ENCODE measurements at places on chromosomes 5 and 9.

DNA sequence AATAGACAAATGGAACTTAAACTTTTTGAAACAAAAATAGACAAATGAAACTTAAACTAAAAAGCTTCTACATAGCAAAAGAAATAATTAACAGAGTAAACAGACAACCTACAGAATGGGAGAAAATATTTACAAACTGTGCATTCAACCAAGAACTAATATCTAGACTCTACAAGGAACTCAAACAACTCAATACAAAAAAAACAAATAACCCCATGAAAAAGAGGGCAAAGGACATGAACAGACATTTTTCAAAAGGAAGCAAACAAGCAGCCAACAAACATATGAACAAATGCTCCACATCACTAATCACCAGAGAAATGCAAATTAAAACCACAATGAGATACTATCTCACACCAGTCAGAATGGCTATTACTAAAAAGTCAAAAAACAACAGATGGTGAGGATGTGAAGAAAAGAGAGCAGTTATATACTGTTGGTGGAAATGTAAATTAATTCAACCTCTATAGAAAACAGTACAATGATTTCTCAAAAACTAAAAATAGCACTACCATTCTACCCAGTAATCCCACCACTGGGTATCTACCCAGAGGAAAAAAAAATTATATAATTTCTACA lies 170.8 kb upstream of the RGMB start:
- no peak for DNase-seq

DNA sequence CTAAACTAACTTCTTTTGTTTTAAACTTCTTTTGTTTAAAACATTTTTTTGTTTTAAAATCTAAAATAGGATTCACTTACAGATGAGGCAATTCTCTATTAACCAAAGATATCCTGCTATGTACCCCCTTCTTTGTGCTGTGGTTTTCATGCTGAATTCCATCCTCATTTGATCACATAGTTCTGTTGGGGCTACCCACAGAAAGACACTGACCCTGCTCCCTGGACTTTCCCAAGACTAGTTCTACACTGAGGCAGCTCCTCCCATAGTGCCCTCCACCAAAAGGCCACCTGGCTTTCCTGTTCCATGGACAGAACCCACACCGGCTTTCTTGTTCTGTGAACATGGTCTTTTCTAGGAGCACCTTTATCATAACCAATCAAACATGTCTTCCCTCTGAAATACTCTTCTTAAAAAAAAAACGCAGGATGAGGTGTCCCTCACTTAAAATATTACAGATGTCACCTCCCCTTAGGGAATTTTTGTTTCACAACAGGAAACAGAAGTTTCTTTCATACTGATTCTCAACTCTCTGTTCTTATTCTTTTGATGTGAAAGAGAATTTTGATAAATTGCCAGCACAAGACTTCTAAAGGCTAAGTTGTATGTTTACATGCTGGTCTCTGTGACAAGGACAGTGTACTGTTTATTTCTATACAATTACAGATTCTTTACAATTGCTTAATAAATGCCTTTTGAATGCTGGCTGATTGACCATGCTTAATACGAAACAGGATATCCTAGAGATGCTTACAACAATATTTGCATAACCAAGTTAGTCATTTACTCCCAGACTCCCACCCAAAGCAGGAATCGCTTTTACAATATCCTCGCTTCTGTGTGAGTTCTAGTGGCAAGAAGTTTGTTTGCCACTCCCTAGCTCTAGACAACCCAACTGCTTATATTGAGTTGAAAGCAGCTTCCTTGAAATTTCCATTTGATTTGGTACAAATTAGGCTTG lies 300.4 kb downstream of the DTWD2 start:
- DNase-seq: no peak

DNA sequence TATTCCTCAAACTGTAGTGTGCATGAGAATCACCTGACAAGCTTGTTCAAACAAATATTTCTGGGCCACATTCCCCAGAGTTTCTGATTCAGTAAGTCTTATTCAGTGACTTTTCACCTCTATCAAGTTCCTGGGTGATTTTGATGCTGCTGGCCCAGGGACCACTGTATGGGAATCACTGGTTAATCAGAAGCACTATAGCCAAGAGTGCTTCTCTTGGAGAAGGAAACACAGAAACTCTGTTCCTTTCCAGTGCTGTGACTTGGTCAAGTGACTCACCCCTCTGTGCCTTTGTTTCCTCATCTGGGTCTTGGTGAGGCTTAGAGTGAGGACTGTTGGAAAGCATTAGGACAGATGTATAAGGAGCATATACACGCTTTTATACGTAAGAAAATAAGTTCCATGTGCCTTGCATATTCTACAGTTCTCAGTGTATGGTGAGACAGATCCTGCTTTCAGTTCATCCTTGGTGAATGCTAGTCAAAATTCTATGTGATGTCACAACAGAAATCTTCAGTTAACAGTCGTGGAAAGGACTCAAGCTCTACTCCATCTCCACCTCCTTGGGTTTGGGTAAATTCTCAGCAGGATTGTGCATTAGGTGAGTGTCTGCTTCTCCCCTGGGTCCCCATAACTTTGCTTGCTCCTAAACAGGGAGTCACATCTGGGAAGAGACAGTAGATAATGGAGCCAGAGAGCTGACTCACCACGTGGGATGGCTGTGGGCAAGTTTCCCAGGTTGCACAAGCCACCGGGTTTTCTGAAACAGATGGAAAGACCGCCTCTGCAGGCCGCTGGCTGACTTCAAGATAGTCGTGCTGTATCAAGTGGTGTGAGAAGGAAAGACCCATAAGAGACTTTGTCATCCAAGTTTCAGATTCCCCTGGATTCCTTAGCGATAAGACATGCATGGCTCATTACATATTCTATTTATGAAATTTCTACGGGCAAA lies 117.0 kb downstream of the NXNL2 start:
- no peak for DNase-seq

- peak; percentile 52 for DNase-seq
Observed at GRCh38 chr9:17578911-17579793, at the start of gene SH3GL2. Gene SH3GL2 (plus strand): TSS chr9:17579066.

DNA sequence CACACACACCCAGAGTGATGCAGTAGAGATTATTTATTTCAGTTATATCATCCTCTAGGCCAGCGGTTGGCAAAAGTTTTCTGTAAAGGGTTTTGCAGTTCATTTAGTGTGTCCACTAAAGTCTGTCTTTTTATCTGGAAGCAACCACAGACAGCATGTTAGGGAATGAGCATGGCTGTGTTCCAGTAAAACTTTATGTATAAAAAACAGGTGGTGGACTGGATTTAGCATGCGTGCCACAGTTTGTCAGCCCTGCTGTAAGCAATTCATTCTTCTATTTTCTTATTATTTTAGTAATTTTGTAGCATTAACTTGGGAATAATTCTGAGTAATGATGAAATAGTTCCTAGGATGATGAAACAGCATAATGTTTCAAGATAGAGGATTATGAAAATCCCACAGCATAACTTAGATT lies 51.7 kb downstream of the CCNH start:
- DNase-seq: no peak

DNA sequence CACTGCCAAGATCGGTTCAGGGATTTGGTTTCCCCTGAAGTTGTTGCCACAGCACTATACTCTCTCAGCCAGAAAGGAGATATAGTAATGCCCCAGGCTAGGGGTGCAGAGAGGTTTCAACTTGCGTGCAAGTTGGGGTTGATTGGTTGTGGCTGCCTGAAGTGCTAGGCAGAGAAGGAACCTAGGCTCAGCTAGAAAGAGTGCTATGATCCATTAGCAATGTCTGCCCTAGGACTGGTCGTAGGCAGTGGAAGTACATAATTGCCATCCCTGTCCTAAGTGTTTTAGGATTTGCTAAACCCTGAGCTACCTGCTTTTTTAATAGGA lies 136.6 kb upstream of the SMIM23 start:
- DNase-seq: no peak

DNA sequence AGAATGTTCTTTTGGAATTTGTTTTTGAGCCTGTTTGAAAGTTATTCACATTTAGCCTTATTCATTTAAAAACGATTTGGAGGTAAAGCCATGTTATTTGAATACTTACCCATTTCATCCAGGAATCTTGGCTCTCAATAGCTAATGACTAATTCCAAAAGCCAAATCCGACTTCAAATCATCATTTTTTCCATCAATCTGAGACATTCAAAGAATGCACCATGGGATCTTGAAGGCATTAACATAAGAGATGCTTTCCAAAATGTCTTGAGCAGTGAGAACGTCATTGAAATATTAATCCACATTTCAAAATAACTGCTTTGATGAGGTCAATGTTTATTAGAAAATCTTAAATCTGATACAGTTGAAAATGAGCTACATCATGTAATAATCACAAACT lies 617.0 kb upstream of the RORB start:
- no peak for DNase-seq

- no peak for DNase-seq
Observed at GRCh38 chr5:100516285-100516684, 18.9 kb upstream of the FAM174A start.

- no peak for DNase-seq
Observed at GRCh38 chr5:153460421-153460820, 30.0 kb upstream of the GRIA1 start.

DNA sequence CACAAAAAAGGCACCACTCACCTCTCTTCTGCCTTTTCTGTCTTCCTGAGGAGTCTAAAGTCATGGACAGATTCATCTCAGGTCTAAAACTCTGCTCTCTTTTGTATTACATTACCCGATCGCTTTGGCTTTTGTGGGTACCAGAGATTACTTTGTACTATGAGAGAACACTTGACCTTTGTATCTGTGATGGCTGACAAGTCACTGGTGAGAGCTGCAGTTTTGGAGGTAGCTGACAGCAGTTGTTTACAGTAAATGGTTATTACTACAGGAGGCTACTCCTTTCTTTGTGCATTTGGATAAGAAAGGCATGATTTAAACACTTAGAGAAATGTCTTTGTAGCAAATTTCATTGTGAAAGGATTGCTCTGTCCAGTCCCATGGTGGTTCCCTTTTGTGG lies 307.3 kb downstream of the FBXL17 start:
- no peak for DNase-seq

DNA sequence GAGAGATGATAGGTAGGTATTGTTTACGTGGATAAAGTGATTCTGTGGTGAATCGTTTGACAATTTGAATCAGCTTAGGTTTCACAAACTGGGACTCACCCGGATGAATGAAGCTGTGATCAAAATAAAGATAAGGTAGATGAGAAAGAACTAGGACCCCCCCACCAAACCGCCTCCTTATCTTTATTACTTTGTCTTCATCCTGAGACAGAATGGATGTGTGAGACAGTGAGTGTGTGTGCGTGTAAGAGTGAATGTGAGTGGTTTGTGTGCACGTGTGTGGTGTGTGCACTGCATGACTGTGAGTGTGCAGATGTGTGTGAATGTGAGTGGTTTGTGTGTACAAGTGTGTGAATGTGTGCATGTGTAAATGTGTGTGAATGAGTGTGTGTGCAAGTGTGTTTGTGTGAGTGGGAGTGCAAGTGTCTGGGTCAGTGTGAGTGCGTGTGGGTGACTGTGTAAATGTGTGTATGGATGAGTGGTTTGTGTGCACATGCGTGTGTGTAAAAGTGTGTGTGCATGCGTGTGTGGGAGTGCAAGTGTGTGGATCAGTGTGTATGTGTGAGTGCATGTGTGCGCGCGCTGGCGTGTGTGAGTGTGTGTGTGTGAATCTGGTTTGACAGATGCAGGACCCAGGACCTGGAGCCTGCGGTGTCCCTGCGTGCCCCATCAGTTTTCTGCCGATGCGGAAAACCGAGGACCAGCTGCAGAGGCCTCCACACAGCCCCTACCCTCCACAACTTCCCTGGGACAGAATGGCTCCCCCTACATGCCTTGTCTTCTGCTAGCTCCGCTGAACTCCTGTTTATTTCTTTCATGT lies 11.4 kb upstream of the ENG start:
- no peak for DNase-seq

GRCh38 chr5:112995764-112996618 lies 19.4 kb downstream of the DCP2 start:
- DNase-seq: peak; percentile 65

- DNase-seq: peak; percentile 94
Observed at GRCh38 chr5:52799983-52800393, 12.3 kb downstream of the ITGA1 start.

- no peak for DNase-seq
Observed at GRCh38 chr9:124480621-124480981, 26.6 kb downstream of the NR5A1 start.

DNA sequence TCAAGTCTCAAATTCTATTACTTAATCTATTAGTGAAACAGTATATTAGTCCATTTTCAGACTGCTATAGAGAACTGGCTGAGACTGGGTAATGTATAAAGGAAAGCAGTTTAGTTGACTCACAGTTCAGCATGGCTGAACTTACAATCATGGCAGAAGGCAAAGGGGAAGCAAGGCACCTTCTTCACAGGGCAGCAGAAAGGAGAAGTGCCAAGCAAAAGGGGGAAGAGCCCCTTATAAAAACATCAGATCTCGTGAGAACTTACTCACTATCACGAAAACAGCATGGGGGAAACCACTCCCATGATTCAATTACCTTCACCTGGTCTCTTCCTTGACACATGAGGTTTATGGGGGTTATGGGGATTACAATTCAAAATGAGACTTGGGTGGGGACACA lies 67.9 kb upstream of the CHSY3 start:
- DNase-seq: no peak

GRCh38 chr5:33582417-33582816 lies 141.7 kb downstream of the TARS1 start:
- no peak for DNase-seq
